Lung microvascular endothelial cell (primary cell): ENCODE measurements at places on chromosomes 13 and 19. TPM values are rescaled to one million over a fixed set of nuclear protein-coding genes. Genes with fewer than 3 reads are reported as not detected.
A peak's percentile ranks its signal among the peaks of the same experiment; 100 is the strongest.

- no peak for DNase-seq
These were observed 298.7 kb downstream of the HS6ST3 start for GRCh38 chr13:96388598-96388997.

- DNase-seq, result no peak
These were observed 5.8 kb upstream of the TSHZ3 start for GRCh38 chr19:31354799-31355664.

- DNase-seq, result no peak
These were observed 3.6 kb downstream of the DACH1 start for GRCh38 chr13:71863254-71863865.

Gene HSH2D
- total RNA-seq, result not detected in 2 replicates

DNA sequence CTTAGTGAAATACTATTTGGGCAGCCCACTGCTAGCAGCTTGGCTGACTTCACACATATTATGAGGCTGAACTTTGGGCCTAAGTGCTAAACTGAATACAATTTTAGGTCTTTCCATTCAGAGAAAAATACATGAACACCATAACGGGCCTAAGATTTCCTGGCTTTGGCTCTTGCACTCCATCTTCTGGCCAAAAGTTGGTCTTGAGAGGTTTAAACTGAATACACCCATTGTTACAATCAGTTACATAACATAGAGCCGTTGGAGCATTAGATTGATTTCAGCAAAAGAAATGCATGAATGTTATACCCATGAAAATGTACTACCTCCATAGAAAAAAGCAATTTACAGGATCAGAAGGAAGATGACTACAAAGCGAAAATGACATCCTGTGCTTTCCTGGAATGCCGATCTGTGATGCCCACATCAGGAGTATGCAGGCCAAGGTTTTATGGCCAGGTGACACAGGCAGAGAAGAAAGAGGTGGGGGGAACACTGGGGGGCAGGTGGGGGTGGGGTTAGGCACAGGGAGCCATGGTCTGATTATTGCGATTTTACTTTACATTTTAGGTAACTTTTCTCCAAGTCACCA lies 11.1 kb upstream of the SHISA2 start:
- DNase-seq, result peak; percentile 68

Gene NANOS3
- total RNA-seq, result 0.40 TPM in 1 of 2 replicates, not detected in the other

GRCh38 chr19:13929340-13929739 lies 8.9 kb downstream of the PODNL1 start:
- DNase-seq, result no peak

Gene ZNF285
- total RNA-seq, result 1.1 and 1.4 TPM in 2 replicates

Gene IL11
- under 0.01 TPM in 1 of 2 replicates, not detected in the other for total RNA-seq

DNA sequence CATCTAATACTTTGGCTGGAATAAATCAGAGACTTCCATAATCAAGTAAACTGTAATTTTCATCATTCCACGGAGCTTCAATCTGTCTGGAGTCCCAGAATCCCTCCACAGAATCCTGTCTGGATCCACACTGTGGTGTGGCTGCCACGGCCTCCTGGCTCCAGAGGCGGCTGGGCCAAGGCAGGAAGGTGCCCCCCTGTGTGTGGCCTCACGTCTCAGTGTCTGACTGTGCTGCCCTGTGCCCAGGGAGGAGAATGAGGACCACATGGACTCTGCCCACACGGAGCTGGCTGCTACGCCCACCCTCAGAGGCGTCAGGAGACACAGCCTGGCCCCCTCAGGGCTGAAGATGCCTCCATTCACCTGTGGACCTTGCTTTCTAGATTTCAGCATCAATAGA lies 12.2 kb upstream of the ZNF135 start:
- DNase-seq, result no peak

Gene DMRTC2
- total RNA-seq, result not detected in 2 replicates

Gene LAIR1
- total RNA-seq, result not detected in 2 replicates

DNA sequence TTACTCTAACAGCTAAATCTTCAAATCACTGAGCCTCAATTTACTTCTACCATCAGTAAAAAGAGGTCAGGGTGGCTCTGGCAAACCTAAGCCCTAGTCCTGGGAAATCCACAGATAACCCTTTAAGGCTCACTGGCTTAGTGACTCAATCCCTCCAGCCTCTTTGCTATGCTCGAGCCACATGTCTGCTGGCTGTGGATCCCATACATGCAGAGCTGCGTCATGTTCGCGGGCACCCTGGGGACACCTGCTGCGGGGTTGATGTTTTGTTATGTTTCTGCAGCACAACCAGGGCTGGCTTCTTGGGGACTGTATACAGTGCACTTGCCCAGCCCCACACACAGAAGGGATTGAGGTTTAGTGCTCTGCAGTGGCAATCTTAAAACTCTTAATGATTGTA lies 41.6 kb upstream of the C13orf42 start:
- no peak for DNase-seq

DNA sequence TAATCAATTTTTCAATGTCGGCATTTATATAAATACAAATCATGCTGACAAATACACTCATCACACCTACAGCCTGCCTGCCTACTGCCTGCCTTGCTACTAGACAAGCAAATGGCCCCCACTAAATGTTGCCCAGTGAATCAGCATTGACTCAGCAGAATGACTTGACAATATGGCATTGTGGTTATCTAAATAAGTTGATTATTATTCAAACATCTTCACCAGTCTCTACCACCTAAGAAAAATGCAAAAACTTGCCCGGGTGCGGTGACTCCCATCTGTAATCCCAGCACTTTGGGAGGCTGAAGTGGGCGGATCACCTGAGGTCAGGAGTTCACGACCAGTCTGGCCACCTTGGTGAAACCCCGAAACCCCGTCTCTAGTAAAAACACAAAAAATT lies 296.1 kb downstream of the PCDH9 start:
- peak; percentile 39 for DNase-seq

DNA sequence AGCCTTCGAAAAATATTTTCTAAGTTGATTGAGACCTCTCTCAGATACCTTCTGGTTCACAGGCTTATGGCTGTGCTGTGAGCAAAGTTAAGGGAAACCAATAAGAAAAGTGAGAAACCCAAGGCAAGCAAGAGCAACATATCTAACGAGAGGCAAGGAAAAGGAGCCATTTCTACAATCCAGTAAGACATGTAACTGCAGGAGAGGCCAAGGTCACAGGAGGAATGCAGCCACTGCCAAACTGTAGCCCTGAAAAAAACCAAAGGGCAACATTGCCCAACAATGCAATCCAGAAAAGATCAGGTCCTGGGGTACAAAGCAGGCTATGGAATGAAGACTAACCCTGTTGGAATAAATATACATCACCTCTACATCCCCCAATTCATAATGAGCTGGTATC lies 21.3 kb downstream of the SCGB2B2 start:
- DNase-seq, result no peak

- DNase-seq, result no peak
These were observed 7.6 kb upstream of the ACSBG2 start for GRCh38 chr19:6127716-6128335.

GRCh38 chr13:95457294-95457693 lies 95.2 kb upstream of the CLDN10 start:
- no peak for DNase-seq

Gene TEX101
- not detected in 2 replicates for total RNA-seq

Gene SLC27A1
- 12.6 and 22.2 TPM in 2 replicates for total RNA-seq

GRCh38 chr19:883661-884211 lies 9.3 kb downstream of the MED16 start:
- DNase-seq, result no peak

- DNase-seq, result peak; percentile 93
These were observed 11.5 kb upstream of the CCDC97 start for GRCh38 chr19:41298348-41298964.

DNA sequence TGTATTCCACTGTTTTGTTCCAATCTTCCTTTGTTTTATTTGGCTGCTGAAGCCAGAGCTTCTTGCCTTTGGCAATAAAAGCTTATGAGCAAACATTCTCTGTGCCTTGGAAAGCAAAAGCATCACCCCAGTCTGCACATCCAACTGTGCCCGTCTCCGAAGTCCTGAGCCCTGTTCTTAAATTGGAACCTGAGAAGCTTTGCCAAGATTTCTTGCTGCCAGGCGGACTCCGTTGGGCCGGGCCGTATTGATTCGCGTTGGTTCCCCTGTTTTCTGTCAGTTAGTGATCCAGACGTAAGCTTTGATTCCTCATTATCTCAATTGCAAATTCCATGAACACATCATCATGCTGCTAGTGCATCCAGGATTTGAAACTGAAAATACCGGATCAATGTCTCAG lies 793.0 kb downstream of the OLFM4 start:
- no peak for DNase-seq

GRCh38 chr19:54633401-54633800 lies 3.1 kb downstream of the LILRB1 start:
- DNase-seq, result no peak

Gene CABP5
- total RNA-seq, result not detected in 2 replicates

- DNase-seq, result no peak
These were observed 35.5 kb downstream of the LYL1 start for GRCh38 chr19:13066933-13067807.

DNA sequence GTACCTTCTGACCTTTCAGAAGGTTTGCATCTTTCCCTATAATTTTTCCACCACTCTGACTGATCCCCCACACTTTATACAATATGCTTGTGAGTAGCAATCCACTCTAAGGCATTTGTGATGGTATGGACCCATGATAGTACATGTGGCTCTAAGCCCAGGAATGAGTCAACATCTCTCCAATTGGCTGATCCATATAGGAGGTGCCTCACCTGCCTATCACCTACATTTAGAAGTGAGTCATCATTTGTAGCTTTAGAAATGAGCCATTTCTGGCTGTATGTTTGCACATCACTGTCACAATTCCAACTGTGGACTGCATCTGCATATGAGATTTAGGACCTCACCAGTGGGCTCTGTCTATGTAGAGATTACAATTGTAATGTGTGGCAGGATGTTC lies 133.1 kb upstream of the ZNF91 start:
- DNase-seq, result no peak

- DNase-seq, result no peak
These were observed 8.7 kb upstream of the KLF2 start for GRCh38 chr19:16315825-16316505.

DNA sequence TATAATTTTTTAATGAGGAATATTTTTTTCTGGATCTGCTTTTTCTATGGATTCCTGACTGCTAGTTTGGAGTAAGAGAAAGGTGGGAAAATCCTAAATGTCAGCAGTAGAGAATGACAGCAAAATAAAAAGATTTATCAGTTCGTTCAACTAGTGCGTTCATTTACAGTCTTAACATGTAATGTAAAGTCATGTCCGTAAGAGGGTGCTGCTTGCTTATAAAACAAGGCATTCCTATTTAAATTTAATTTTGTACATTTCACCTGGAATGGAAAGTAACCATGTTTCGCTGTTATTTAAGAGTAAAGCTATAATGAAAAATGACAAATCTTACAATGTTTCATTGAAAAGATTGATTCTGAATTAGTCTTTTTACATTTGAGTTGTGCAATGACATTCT lies 76.6 kb downstream of the ZMYM2 start:
- peak; percentile 3 for DNase-seq
